Sciatic nerve (tissue), 2 donors: ENCODE measurements at places on chromosomes 1 and 21.

- no peak for DNase-seq
Measured at GRCh38 chr1:198637916-198638437, 863 bp upstream of the PTPRC start.

DNA sequence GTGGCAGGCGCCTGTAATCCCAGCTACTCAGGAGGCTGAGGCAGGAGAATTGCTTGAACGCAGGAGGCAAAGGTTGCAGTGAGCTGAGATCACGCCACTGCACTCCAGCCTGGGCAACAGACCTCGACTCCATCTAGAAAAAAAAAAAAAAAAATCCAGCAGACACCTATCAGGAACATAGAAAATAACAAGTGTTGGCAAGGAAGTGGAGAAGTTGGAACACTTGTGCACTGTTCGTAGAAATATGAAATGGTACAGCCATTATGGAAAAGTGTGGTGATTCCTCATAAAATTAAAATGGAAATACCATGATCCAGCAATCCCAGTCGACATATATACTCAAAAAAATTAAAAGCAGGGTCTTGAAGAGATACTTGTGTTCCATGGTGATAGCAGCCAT, 12.0 kb upstream of the C1orf162 start:
- no peak for DNase-seq

- DNase-seq, result no peak
Measured at GRCh38 chr1:4309676-4310320, 344.6 kb upstream of the AJAP1 start.

DNA sequence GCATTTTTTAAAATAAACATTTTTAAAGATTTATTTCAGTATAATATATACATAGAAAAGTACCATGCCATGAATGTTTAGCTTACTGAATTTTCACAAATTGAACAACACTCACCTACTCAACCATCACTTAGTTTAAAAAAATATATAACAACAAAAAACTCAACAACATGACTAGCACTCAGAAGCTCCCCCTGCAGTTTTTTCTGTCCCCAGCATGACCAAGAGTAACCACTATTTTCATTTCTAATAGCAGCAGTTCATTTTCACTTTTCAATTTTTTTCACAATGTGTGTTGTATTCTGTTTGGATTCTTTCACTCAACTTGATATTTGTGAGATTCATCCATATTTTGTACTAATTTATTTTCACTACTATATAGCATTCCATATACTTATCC, 162.3 kb upstream of the POGK start:
- no peak for DNase-seq

DNA sequence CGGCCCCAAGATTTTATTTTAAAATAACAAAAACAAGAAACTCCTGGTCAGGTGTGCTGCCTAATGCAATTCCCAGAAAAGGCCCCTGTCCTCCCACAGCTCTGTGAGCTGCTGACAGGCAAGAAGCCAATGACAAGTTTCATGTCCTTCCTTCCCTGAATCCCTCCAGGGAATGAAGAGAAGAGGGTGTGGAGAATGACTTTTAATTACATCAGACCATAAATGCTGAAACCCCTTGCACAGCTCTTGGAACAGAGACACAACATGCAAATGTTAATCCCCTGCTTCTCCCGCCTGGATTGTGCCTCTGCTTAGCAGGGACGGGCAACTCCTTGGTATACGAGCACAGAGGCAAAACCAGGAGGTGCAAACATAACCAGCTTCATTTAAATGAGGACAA, 228.1 kb upstream of the CAMK1G start:
- no peak for DNase-seq

- DNase-seq, result no peak
Measured at GRCh38 chr1:28801461-28801860, 10.5 kb upstream of the OPRD1 start.

DNA sequence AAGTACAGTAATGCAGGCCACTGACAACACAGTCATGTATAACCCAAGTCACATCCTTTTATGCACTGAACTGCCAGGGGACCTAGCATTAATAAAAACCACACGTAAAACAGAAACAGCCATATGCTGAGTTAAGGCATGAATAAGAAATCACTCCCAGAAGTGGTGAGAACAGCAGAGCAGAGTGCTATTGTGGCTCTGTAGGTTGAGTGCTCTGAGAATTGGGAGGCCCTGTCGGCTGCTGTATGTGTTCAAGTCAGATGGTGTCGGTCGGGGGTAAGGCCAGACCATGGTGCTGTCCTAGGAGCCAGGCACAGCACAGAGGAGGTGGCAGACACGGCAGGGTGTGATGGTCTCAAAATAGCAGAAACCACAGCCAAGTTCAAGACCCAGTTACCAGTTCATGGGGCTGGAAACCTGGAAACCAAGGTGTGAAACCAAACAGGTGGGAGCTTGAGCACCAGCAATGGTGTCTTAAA, 126.6 kb upstream of the COA6 start:
- no peak for DNase-seq

- DNase-seq, result no peak
Measured at GRCh38 chr1:25072461-25072860, 142.4 kb upstream of the RUNX3 start.

DNA sequence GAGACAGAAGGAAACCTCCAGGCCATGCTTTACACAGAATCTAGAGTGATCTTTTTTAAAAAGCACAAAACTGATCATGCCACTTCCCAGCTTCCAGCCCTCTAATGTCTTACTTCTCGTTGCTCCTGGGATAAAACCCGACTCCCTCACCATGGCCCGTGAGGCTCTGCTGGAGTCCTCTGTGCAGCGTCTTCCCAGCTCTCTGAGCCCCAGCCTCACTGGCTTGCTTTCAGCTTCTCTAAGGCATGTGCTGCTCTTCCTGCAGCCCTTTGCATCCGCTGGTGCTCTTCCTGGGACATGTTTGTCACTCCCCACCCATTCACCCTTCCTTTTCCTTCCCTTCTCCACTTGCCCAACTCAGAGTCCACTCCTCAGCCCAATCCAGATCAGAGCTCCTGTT, 184.1 kb downstream of the AK5 start:
- DNase-seq, result no peak

- DNase-seq, result no peak
Measured at GRCh38 chr1:26496861-26497260, 24.6 kb downstream of the HMGN2 start.

DNA sequence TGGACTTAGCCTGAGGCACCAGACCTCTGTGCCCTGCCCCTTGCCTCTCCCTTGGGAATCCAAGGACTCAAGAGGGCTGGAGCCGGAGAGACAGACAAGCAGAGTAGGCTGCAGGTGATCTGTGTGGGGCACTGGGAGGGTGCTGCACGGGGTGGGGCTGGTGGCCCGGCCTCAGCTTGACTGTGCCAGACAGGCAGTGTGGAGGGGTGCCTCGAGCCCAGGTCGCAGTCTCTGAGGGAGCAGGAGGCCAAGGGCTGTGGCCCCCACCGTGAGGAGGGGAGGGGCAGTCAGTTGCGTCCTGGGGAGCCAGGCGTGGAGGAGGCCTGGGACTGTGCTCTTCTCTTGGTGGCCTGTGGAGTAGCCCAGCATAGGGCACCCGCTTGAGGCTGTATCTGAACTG, 4.0 kb downstream of the GABRD start:
- no peak for DNase-seq

GRCh38 chr1:201982082-201982622, 296 bp upstream of the RNPEP start:
- peak; percentile 87 for DNase-seq

GRCh38 chr1:168763031-168763430, 34.0 kb upstream of the DPT start:
- no peak for DNase-seq

- no peak for DNase-seq
Measured at GRCh38 chr1:200258447-200259375, 151.1 kb downstream of the ZNF281 start.

- no peak for DNase-seq
Measured at GRCh38 chr1:20584890-20585289, 4.0 kb upstream of the CDA start.

- no peak for DNase-seq
Measured at GRCh38 chr1:8711151-8711550, 106.3 kb downstream of the RERE start.

DNA sequence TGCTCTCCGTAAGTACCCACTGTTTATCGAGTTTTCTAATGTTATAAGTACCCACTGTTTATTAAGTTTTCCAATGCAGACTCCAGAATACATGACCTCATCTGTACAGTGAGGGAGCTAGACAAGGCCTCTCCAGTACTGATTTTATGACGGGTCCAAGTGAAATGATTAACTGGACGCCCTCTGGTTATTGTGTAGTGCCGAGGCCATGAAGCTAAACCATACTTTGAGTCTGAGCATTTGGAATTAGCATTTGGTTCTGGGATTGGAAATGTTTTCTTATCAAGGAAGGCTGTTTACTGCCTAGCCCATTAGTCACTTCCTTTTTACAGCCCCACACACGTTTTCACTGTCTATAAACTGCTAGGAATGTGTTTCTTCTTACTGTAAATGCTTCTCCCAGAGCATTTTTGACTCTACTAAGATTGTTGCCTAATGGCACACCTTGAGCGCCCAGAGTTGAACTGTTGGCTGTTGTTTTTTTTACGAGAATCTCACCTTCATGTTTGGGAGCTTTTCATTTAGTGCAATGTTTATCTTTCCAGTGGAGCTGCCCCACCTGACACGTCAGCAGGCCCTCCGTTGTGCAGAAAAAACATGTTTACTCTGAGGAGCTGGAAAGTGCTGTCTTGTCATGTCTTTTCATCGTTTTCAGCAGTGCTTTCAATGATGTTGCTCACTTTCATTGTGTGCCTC, 26.9 kb downstream of the SPATA46 start:
- DNase-seq, result no peak

DNA sequence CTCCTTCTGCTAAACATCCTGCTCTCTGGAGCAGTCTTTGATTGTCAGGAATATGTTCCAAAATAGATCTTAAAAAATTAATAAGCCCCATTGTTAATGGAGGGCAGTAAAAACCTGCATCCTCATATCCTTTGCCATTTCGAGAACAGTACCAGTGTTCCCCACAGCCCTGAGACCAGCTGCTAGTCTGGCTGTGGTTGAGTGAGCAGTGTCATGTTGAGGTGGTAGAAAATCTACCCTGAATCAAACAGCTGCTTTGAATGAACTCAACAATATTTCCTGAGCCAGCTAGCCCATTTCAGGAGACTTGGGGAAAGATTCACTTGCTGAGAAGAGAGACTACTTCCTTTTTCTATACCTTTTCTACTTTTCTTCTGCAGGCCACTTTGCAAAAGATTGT, 24.4 kb downstream of the FABP3 start:
- no peak for DNase-seq

- DNase-seq, result peak; percentile 59
Measured at GRCh38 chr1:36307601-36308330, 1.6 kb downstream of the SH3D21 start.

DNA sequence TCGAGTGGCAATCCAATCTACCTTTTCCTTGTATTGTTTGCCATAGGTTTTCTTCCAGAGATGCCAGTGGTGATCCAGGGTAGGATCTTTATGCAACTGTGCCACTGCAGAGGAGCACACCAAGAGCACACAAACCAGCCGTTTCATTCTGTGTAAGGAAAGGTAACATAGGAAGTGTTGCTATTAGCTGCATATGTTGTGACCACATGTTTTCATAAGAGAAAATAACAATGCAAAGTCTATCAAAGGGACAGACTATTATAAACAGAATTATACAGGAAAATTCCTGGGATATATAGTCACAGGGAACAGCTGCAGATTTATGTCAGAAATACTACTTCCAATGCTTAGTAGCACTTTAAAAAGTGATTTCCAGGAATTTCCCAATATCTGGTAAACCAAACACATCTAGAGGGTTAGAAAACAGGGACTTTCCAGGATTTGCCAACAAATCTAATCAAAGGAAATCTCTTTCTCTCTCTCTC, 919 bp downstream of the CTSS start:
- DNase-seq, result no peak

DNA sequence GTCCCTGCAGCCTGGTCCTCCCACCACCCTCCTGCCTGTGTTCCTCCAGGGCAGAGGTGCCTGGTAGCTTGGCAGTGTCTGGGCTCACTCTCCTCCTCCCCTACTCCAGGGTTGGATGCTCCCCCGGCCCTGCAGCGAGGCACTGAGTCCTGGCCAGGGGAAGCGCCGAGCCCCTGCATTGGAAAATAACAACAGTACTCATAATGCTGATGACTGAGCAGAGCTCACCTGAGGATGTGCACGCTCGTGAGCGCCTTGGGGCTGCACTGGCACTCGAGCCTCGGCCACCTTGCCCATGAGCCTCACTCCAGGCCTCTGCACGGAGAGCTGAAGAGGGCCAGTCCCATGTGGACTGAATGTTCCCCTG, 6.0 kb upstream of the ACTRT2 start:
- DNase-seq, result peak; percentile 35

DNA sequence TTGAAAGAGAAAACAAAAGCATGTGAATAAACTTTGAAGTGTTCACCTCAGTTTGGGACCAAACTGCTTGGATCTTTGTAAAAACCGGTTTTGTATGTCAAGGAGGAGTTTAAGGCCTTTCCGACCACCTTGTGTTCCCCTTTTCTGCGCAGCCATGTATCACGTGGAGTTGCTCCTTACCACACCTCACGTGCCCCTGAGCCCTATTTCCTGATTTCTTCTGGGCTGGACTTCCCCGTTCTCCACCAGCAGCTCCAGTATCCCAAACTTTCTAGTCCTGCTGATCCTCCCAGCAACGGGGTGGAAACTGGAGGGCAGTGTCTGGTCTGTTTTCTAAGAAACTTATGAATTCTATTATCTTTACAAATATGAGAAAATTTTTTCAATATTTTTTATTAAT, 1.6 kb upstream of the SH3D21 start:
- no peak for DNase-seq

GRCh38 chr1:48493970-48494769, 22.2 kb upstream of the SPATA6 start:
- DNase-seq, result no peak

- DNase-seq, result no peak
Measured at GRCh38 chr1:47241114-47242113, 9.4 kb upstream of the TAL1 start.

DNA sequence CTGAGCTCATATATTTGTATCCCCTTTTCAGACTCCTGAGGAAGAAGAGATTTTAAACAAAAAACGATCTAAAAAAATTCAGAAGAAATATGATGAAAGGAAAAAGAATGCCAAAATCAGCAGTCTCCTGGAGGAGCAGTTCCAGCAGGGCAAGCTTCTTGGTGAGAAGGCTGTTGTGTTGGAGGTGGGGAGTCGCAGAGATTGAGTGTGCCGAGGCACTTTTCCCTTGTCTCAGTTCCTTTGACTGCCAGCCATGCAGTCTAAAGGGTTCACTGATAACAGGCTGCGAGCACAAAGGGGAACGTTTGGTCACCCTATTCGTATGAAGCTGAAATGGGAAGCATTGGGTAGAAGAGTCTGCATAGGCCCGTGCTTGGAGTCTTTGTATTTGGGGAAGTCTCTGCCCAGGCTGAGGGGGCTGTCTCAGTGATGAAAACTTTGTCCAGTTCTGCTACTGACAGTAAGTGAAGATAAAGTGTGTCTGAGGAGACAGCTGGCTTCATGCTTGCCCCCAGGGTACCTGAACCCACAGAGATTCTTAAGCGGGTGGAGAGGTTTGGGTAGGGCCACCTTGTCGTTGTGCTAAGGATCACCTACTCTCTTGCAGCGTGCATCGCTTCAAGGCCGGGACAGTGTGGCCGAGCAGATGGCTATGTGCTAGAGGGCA, 2.8 kb downstream of the RPS8 start:
- DNase-seq, result no peak

- no peak for DNase-seq
Measured at GRCh38 chr1:46458190-46458589, 31.4 kb upstream of the DMBX1 start.
